AML-193 (cell line): ENCODE measurements at places on chromosomes 6 and 20.

- DNase-seq, result no peak
Measured at GRCh38 chr6:6704103-6705060, 115.9 kb downstream of the LY86 start.

GRCh38 chr6:159203304-159204005 is 34.3 kb downstream of the FNDC1 start:
- no peak for DNase-seq

GRCh38 chr20:57408536-57409233 is 17.5 kb downstream of the RBM38 start:
- DNase-seq, result no peak

DNA sequence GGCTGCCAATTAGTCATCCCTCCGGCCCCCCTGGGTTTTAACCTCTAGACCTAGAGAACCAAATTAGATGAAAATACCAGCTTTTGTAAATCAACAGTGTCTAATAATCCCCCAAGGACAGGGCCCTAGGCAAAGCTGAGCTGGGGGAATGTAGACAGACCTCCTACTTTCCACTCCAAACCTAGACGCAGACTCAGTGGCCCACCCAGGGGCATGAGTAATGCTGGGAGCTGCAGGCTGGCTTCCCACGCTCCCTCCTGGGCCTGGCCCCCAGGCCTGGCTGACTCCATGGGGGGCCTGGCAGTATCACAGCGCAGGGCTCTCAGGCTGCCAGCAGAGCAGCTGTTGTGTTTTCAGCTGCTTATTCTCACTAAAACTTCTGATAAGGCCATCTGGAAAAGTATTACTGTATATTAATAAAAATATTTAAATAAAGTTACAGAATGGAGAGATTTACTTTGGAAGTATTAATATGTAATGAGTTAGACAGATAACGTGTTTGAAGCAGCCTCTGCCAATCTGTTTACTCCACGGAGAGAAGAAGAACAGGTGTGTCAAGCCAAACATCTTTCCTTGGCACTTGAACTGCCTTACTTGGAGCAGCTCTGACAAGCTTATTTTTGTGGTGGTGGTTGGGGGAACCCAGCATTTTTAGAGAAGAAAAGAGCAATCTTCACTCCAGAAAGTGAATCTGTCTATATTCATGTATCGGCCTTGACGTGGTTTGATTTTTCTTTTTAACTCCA is 144.0 kb upstream of the AGPAT4 start:
- DNase-seq, result no peak

- peak; percentile 75 for DNase-seq
Measured at GRCh38 chr6:136791296-136792094, 782 bp downstream of the MAP3K5 start.

DNA sequence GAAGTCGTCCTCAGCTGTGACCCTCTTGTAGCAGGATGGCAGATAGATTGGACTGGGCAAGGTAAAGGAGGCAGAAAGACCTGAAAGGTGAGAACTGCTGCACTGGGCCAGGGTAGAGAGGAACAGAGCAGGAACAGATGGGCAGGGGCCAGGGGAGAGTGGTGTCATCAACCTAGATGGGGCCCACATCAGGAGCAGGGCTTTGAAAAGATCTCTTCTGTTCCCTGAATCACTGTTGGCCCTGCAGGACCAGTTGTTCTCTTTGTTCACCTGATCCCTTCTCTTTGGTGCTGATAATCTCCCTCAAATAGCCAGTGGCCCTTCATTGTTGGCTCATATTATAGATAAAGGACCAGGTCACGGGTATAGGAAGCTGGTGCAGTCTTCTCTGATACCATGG is 59.9 kb downstream of the DTD1 start:
- DNase-seq, result no peak

DNA sequence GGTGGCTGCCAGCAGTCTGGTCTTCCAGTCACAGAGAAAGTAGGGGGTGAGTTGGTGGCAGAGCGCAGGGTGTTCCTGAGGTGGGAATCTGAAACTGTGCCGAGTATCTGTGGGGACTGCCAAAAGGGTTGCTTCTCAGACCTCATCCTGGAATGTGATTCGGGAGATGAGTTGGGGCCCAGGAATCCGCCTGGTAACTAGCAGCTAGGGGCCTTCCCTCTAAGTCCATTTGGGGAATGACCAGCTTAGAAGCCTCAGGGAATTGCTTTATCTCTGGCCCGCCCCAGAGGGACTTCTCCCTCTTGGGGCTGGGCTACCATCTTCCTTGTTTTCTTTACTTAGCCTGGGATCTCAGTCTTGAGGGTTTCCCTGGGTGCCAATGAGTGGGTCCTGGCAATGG is 49.6 kb downstream of the MOCS1 start:
- no peak for DNase-seq

GRCh38 chr6:54299542-54300269 is 8.5 kb upstream of the TINAG start:
- no peak for DNase-seq

DNA sequence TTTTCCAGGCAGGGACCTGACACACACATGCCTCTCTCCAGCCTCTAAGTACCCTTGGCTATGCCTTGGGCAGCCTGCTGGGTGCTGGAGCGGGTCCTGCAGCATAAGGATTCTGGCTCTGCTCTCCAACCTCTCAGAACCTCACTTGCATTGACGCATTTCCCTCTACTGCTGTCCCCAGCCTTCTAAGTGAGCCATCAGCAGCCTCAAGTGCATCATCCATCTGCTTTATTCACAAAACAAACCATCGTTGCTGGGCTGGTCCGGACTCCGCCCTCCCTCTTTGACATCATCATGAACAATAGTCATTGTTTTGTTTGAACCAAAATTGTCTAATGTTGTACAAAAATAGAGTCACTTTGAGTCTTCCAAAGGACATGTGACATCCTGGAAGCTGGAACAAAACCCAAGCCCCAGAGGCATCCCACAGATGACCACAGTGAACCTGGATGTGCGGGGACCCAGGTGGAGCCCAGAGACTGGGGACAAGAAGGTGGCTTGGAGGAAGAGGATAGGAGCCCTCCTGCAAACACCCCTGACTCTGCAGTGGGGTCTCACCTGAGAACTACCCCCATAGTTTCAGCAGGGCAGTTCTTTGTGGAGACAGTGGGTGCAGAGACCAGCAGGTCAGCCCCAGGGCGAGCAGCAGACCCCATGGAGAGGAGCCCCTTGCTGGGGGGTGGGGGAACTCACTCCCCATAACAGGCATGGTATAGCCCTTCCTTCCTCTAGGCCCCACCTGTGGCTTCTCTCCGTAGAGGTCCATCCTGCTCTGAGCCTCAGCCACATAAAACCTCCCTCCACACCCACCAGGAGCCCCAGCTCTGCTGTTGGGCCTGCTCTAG is 230.1 kb downstream of the SYNDIG1 start:
- DNase-seq, result no peak

GRCh38 chr6:164870164-164870563 is 439.2 kb downstream of the C6orf118 start:
- DNase-seq, result no peak

- DNase-seq, result no peak
Measured at GRCh38 chr6:21539621-21540100, 53.9 kb upstream of the SOX4 start.

GRCh38 chr6:128600397-128600951 is 80.1 kb upstream of the PTPRK start:
- DNase-seq, result no peak

GRCh38 chr20:47950124-47950912 is 165.0 kb upstream of the SULF2 start:
- DNase-seq, result no peak

- DNase-seq, result no peak
Measured at GRCh38 chr20:58605292-58606065, 45.6 kb upstream of the STX16 start.

DNA sequence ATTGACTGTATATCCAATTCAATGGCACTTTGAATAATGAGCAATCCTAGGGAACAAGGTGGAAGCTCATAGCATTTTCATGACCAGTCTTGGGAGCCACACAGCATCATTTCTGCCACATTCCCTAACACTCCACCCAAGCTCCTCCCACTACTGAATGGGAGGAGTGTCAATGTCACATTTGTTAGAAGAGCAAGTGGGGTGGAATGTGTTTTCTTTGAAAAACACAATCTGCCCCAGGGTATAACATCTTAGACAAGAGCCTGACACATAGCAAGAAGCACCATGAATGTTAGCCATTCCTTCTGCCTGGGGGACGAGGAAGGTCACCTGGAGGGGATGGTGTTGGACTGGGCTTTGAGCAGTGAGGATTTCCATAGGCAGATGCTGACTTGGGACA is 258.3 kb upstream of the PMEPA1 start:
- no peak for DNase-seq

DNA sequence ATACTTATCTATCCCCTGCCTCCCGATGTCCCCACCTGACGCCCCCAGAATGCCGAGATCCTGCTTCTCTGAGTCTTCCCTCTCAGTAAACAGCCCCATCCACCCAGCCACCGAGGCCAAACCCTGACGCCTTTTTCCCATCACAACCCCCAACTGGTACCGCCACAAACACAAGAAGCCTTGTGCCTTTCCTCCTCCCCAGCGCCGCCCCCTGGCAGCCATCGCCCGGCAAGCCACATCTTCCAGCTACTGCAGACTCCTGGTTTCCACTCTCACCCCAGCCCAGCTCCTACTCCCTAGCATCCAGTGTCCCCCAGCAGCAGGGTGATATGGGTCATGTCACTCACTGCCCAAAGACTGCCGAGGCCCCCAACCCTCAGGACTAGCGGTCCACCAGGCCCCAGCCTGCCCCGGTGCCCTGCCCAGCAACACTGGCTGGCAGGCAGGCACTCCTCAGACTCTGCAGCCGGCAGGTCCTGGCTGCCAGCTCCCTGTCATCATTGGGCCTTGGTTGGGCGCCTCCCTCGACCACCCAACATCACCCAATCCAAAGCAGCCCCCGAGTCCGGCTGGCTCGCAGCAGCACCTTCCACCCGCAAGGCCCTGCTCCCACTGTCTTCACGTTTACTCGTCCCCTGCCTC is 11.2 kb downstream of the TCFL5 start:
- no peak for DNase-seq
